Epithelial cell of proximal tubule (primary cell): ENCODE measurements at places on chromosomes 2 and 18.
A peak's percentile ranks its signal among the peaks of the same experiment; 100 is the strongest.

DNA sequence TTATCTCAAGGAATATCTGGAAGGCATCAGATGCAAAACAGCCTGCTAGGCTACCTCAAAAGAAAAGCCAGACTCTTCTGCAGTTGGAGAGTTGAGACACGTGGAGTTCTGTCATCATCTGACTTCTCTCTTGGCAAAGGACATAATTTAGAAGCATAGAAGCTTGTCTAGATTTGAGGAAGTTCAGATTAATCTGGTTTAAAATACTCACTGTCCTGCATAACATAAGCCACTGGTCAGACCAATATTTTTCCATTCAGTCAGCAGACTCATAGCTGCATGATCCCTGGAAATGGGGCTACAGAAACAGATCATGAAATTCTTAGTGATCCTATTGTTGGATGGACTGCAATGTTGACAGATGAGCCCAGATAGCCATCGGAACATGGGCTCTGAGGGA lies 349.0 kb downstream of the TXNL1 start:
- no peak for DNase-seq

- DNase-seq = no peak
Observed at GRCh38 chr2:112166806-112167499, 28.8 kb downstream of the FBLN7 start.

DNA sequence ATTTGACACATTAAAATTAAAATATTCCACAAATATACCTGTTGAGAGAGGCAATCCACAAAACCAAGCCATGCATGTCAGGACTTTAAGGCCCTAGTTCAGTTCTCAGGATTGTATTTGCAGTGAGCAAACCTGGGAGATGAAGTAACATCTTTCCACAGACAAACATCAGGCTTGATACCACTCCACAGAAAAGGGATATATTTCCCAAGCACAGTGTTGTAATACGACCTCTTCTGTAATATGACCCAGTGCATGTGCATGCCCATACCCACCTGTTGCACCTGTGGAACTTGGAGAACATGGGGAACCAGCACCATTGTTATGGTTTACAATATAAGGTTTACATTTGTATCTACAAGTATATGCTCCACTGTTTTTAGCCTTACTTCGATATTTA lies 184.0 kb downstream of the PDE11A start:
- no peak for DNase-seq

- DNase-seq = no peak
Observed at GRCh38 chr2:221125691-221126090, 446.4 kb downstream of the EPHA4 start.

DNA sequence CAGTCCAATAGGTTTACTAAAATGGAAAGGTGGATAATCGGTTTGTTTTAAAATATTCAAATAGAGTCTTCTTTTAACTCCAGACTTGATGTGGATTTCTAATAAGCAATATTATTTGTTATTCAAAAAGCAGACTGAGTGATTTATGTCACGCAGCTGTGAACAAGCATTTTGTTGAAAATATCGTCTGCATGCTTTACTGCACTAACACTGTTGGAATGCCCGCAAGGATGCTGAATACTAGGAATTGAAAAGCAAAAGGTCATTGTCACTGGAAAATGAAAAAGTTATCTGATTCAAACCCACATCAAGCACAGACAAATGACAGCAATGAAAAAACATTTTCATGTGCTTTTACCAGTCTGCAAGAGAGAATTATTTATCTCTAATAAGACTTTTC lies 31.1 kb downstream of the CHN1 start:
- no peak for DNase-seq

DNA sequence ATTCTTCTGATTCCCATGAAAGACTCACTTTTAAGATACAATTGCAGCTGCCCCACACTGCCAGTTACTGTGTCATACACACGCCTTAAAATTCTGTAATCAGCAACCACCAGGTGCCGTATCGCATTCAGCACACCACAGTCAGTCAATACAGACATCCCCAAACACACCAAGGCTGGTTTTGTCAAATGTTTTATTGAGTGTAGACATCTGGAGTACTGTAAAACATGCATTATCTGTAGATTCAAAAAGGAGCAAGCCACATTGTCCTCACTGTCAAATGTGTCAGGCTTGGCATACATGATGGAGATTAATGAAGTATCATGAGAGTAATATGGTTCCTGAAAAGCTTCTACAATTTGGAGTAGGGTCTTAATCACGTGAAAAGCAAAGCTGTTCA lies 109.7 kb upstream of the SP3 start:
- no peak for DNase-seq

DNA sequence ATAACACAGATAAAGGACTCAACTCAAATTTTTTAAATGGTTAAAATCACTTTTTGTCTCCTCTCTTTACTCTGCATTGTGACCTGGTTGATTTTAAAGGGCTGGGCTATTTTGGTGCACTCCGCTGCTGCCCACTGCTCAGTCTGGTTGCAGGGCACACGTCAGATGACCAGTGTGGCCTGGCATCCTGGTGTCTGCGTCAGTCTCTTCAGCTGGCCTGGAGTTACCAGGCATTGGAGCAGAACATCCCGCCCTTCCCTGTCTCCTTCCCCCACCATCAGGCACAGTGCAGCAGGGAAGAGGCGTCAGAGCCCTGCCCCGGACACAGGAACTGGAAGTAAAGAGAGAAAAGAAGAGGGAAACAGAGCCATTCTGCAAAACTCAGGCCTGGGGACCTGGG lies 8.9 kb downstream of the C1QL2 start:
- peak; percentile 27 for DNase-seq

GRCh38 chr2:105038383-105039061 lies 653 bp downstream of the MRPS9 start:
- no peak for DNase-seq

- no peak for DNase-seq
Observed at GRCh38 chr2:23409248-23409647, 24.3 kb downstream of the KLHL29 start.

DNA sequence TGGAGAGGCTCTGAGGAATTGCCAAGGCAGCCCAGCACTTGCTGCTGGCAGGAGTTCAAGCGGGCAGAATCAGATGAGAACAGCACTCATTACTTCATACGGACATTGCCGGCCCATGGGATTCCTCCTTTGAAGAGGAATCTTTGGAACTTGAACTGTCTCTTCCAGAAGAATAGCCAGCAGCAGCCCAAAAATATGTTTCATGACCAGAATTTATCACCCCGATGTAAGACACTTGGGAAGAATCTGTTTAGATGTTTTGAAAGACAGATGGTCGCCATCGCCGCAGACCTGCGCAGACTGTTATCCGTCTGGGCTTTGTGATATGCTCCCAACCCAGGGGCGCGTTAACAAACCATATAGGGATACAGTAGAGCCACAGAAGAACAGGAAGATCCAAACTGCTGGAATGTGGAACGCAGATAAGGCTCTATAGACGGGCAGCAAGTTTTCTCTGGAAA lies 3.7 kb upstream of the ADI1 start:
- DNase-seq = no peak

GRCh38 chr2:160033732-160034392 lies 28.6 kb downstream of the PLA2R1 start:
- DNase-seq = no peak

DNA sequence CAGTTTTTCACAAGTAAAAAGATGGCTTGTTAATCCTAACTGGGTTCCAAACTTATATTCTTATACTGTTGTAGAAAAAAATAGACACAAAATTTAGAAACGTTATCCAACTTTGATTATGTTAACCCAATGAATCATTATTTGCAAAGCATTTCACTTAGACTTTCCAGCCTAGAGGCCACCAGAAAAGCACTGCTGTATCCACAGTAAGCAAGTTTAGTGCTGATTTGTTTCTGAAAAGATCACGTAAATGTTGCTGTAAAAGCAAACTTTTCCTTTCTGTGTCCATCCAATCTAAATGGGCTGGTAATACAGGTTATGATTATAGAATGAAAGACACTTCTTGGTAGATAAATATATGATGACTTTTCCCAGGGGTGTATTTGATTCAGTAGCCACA lies 17.6 kb upstream of the BZW1 start:
- no peak for DNase-seq

- no peak for DNase-seq
Observed at GRCh38 chr18:44143072-44143471, 537.6 kb upstream of the SETBP1 start.

DNA sequence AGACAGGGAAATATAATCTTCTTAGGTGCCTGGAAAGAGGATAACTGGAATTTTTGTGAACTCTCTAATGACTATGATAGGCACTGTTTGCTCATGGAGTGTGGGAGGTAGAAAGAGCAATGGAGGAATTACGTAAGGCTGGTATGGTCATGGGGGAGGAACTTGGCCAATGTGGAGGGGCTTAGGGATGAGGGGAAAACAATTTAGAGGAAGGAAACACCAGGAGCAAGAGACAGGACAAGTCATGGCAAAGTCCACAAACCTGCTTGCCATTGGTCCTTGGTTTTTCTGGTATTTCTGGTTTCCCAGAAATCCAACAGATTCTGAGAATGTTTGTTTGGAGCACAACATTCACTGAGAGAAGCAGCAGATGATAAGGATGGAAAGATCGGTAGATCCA lies 274.2 kb downstream of the DYSF start:
- DNase-seq = no peak

DNA sequence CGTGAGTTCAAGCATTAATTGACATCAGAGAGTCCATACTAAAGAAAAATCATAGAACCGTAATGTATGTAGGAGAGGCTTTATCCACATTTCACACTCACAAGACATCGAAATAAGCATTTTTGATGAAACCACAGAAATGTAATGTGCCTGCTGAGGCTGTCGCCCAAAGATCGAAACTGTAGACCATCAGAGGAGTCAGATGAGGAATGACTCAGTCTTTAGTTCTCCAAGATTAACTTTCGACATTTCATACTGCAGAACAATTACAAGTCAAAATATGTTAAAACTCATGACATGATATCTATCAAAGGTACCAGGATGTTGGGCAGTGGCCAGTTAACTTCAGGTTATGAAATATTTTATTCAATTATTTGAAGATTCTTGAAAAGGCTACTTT lies 79.6 kb downstream of the RAB31 start:
- no peak for DNase-seq

GRCh38 chr18:31486165-31486564 lies 11.8 kb upstream of the DSG2 start:
- no peak for DNase-seq

- DNase-seq = no peak
Observed at GRCh38 chr2:134737671-134738070, 18.9 kb upstream of the TMEM163 start.

- no peak for DNase-seq
Observed at GRCh38 chr2:114192362-114192761, 250.1 kb upstream of the DPP10 start.

- DNase-seq = no peak
Observed at GRCh38 chr2:118492335-118492734, 355.1 kb downstream of the EN1 start.

- DNase-seq = no peak
Observed at GRCh38 chr2:96547731-96548171, 11.2 kb downstream of the ARID5A start.

- no peak for DNase-seq
Observed at GRCh38 chr18:59048378-59048777, 91.3 kb upstream of the SEC11C start.

GRCh38 chr2:46798041-46798440 lies 117.6 kb downstream of the MCFD2 start:
- DNase-seq = no peak

DNA sequence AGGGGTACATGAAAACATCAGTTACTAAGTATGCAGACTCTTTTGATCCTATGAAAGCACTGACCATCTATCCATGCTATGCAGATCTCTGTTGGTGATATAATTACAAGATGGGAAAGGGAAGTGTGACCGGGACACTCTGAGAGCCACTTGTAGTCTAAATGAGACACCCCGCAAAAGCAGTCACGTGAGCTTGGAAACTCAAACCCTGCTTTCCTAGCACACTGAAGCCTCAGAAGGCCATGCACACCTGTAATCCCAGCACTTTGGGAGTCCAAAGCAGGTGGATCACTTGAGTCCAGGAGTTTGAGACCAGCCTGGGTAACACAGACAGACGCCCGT lies 137.5 kb downstream of the INO80D start:
- no peak for DNase-seq

- DNase-seq = no peak
Observed at GRCh38 chr2:158618891-158619490, 162.2 kb downstream of the PKP4 start.

GRCh38 chr2:118718921-118719320 lies 128.5 kb downstream of the EN1 start:
- no peak for DNase-seq

DNA sequence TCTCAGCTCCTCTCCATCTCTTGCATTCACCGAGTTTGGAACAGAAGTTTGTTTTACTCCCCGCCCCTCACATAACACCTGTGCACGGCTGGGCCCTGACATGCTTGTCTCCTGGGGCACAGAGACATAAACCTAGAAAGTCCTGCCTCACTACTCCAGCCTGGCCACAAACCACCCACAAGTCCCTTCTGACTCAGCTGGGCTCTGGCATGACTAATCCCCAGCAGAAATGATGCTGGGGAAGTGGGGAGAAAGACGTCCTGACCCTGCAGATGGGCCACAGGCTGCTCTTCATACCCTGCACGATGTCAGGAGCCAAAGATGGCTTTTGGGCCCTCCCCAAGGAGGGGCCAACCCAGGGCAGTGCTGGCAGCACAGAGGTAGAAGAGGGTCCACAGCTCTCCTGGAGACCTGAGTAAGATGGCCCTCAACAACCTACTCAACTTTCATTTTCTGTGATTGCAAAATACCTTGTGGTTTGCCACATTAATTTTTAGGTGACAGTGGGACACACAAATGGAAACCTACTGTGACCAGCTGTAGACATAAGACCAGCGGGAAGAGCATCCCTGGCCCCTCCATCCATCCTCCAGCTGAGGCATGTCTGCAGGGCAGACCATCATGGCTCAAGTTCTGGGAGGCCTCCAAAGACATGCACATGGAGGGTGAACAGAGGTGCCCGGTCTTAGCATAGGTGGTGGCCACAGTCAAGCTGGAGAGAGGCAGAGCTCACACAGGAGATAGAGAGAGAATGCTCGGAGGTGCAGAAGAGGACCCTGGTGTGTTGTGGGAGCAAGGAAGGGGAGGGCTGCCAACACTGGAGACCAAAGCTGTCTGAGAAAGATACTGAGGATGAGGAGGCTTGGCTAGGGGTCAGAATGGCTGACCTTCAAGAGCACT lies 40.0 kb downstream of the DNMT3A start:
- no peak for DNase-seq
